ENCODE measurements at places on chromosomes 16 and 17.

- no peak for DNase-seq
These were observed 142.4 kb upstream of the NOL11 start for GRCh38 chr17:67575325-67575724.

DNA sequence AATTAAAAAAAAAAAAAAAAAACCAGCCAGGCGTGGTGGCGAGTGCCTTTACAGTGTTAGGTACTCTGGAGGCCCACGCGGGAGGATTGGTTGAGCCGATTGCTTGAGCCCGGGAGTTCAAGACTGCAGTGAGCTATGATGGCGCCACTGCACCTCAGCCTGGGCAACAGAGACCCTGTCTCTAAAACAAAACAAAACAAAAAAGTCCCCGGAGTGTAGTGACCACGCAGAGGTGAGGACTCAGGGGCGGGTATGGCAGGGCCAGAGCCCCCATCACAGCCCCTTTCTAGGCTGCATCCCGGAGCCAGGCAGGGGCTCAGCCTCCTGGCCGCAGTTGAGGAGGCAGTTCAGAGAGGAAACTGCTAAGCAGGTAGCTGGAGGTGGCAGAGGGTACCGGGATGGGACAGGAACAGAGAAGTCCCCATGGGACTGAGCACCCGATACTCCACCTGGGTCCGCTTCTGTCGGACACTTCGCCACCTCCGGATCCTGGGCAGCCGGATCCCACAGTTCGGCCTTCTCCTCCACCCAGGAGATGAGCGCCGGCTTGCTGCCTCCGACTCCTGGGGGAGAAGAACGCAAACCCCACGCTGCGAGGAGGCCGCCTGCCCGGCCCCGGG, 800 bp downstream of the ZNF747 start:
- no peak for DNase-seq

DNA sequence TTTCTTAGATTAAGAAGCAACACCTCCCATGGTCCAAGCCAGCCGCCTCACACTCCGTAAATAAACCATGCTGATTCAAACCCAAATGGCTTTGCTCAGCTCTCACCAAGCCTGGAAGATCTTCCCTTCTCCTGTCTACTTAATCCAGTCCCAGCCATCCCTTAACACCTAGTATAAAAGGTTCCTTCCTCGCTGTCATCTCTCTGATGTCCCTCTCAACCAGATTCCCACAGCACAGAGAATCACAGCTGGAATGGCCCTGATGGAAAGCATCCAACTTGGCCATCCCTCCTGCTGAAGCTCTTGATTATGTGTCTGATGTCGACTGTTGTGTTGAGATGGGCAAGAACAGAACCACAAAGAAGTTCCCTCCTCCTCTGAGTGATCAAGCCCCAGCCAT, 50.6 kb upstream of the ADCY9 start:
- DNase-seq = no peak

DNA sequence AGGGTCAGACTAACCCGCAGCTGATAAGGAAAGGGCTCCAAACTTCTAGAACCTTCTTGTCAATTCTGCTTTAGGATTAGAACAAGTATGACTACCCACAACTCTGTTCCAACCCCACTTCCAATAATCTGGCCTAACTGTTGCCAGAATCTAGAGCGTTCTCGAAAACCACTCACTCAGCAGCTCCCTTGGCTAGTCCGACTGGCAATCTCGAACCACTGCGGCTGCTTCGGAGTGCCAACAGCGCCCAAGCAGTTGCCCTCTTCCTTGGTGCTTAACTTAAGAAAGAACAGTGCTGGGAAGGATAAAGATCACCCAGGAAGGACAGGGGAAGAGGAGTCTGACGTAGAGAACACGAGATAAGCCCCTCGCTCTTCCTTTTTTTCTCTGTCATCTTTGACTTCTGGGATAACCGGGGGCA, 818 bp downstream of the DNAJC7 start:
- DNase-seq = no peak

DNA sequence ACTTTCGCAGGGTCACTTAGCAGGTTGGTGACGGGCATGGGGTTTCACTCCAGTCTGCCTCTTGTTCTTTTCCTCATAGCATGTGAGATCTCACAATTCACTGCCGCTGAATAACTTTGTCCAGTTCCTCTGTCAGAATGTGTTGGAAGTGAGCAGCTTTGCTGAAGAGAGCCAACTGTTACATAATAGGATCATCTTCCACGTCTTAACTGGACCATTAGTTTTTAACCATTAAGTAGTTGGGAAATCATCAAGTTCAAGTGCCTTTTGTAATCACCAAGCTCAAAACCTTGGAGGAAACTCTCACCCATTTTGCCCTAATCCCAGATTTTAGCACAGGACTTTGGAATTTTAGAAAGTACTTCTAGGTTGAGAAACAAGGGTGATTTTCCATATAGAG, 290.6 kb downstream of the WWOX start:
- DNase-seq = peak; percentile 37

DNA sequence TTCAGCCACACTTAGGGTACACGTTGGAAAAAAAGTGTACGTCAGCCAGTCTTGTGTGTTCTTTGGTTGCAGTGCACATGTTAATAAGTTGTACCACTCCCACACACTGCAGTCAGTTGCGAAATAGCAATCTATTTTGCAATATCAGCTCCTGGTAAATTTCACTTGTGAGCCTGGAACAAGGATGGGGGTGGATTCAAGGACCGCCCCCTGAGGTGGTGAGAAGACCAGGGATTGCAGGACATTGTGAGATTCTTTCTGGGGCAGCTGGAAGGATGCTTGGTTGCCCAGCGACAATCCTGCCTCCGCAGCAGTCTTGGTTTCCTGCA, 78.6 kb upstream of the ZFHX3 start:
- no peak for DNase-seq

- DNase-seq = no peak
These were observed 118.4 kb upstream of the HSBP1 start for GRCh38 chr16:83689385-83689831.

DNA sequence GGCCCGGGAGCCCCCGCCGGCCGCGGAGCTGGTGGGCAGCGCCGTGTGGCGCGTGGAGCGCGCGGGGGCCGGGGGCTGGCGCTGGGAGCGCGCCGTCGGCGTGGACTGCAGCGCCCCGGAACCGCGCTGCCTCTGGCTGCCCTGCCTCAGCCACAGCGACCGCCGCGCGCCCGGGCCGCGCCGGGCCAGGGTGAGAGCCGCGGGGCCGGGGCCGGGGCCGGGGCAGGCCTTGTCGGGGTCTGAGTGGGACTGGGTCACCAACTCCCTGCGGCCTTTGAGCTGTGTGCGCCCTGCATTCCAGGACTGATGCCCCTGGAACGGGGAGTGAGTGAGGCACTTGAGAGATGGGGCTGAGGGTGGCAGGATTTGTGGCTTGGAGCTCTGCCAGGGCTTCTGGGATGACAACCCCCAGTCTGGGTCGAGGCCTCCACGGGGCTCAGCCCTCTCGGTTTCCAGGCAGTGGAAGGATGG, 25.7 kb downstream of the ARHGAP23 start:
- DNase-seq = peak; percentile 73

GRCh38 chr17:75752802-75753513, 12.0 kb downstream of the GALK1 start:
- no peak for DNase-seq

DNA sequence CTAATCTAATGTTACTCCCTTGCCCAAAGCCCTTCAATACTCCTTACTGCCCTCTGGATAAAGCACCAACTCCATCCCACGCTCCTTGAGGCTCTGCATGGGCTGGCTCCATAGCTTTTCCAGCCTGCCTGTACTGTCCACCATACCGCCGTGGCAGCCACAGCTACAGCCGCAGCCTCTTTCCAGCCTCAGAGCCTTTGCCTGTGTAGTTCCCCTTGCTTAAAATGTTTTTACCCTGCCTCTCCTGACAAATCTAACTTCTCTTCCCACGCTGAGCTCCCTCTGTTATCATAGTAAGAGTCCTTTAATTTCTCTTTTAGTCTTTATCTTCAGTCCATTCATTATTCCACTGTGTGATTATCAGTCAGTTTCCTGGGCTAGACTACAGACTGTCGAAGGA, 22.0 kb downstream of the TEX14 start:
- DNase-seq = no peak

DNA sequence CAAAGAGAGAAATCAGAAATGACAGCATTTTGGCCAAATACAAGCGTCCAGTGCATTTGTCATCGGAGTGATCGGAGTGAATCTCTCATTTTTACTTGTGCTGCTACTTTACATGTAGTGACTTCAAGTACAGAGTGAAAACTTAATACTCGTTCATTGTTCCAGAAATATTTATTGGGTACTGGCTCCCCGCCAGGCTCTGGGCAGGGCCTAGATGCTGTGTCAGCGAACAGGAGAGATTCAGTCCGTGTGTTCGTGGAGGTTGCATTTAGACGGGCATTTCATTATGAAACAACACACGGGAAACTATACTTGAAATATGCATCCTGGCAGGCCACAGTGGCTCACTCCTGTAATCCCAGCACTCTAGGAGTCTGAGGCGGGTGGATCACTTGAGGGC, 727.2 kb upstream of the RBFOX1 start:
- no peak for DNase-seq

DNA sequence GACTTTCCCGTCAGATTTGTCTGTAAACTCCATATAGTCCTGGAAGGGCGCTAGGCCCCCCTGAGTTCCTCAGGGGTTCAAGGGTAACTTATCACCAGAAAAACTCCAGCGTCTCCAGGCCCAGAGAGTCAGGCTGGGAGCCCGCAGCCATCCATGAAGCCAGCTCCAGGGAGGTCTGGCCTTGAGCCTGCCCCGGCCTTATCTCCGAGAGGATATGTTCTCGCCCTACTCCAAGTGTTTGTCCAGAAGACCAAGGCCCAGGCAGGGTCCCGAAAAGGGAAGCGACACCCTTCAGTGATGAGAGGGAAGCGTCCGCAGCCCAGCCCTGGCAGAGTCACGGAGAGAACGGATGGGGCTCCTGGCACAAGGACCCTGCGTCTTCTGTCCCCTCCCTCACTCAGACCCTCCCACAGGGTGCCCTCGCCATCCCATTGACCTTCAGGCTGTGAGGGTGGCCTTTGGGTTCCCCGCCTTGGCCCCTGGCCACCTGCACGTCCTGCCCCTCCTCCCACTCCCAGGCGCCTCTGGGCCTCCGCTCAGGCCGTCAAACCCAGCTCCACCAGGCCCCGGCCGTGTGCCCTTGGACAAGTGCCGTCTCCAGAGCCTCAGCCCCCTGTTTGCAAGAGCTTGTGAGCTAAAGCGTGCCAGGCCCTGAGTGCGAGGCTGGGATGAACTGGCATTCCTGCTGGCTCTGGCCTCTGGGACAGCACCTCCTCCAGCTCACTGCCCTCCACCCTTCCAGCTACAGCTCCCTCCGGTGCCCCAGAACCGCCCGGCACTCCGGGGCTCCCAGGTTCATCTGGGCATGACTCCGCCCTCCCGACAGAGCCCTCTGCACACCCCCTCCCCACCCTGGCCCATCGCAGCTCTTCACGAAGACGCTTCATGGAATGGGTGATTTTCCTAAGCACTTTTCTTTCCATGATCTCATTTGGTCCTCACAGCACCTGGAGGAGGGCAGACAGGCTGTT, 83.4 kb downstream of the ZDHHC7 start:
- DNase-seq = no peak

GRCh38 chr17:58310511-58311428, 17.8 kb downstream of the TSPOAP1 start:
- peak; percentile 14 for DNase-seq

DNA sequence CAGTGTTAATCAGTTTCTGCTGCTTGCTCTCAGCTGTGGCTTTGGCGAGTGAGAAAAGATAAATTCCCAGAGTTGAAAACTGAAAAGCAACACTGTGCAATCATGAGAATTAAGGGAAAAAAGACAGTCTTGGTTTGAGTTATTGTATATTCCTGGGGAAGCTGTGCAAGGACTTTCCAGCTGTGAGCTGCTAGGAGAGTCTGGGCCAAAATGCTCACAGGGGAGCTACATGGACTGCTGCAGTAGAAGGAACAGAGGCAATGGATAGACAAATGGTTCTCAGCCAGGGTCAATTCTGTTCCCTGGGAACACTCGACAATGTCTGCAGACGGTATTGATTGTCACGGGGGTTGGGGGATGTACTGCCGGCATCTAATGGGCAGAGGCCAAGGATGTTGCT, 102.0 kb upstream of the ADAMTS18 start:
- DNase-seq = peak; percentile 74

- DNase-seq = no peak
These were observed 12.1 kb downstream of the BEAN1 start for GRCh38 chr16:66439051-66439730.

DNA sequence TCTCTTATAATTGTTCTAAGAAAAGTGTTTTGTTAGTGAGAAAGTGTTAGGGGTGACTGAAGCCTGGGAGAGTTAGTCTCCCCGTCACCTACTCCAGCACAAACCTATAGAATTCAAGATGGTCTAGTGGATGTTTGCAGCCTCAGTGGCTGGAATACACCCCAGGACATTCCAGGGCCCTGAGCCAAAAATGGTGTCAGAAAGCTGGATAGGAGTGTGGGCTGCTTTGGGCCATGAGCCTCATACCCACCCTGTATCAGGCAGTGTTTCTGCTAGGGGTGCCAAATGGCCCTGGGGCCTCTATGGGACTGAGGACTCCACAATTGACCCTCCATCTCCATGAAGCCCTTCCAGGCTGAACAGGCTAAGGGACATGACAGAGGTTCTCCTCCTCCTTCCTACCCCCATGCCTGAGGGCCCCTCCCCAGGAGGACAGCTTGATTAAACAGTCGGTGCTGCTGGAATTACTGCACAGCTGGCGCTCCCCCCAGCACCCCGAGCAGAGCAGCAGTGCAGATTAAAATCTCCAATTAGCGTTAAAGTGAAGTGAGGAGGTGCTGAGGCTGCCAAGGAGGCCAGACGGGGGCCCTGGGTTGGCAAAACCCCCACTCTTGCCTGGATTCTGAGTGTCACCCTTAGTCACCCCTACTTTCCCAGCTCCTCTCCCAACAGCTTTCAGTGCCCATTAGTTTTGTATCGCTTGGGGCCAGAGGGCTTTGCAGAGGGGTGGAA, 59.1 kb downstream of the NEUROD2 start:
- peak; percentile 65 for DNase-seq

Measured in femur (tissue), 1 donor.